Left kidney (tissue), 8 donors: ENCODE measurements at places on chromosomes 4 and X. TPM values are rescaled to one million over a fixed set of nuclear protein-coding genes. Genes with fewer than 3 reads are reported as not detected.

DNA sequence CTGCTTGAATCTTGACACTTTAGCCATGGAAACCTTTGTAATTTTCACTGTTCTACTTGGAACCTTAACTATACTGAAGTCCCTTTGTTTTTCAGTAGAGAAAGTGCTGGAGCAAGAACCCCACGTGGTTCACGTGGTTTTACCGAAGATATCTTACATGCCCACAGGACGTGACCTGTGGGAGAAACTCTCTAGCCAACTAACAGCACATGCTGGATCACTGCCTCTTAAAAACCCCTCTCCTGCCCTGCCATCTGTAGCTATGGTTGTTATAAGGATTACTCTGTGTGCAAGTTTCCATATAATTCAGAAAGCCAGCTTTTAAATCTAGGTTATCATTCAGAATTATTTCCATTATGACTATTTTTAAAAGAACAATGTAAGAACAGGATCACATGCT is 30.2 kb downstream of the SPANXD start:
- no peak for DNase-seq

DNA sequence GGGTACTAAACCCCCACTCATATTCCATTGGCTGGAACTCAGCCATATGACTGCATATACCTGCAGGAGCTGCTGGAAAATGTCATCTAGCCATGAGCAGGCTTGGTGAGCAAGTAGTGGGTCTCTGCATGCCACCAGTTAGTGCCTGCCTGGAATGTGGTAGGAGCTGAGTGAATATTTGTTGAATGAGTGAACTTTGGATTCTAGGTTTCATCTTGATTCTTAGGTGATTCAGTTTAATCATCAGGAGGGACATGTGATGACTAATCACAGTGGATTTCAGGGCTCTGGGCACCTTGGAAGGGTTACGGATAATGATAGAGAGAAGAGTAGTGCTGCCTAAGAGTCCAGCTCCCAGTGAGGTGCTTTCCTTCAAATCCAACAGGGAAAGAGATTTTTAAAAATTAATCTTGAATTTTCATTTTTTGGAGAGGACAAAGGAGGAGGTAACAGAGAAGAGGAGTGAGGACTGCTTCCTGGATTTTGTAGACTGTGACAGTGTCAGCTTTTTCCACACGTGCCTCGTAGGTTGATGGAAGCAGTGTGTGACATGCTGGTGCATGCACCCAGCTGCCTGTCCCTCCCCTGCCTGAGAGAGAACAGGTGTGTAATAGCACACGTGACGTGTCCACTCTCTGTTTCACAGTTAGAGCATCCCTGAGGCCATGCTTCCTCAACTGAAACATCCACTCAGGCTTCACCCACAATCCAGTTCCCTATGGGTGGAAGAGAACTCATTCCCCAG is 30.4 kb downstream of the NHS start:
- DNase-seq: no peak

DNA sequence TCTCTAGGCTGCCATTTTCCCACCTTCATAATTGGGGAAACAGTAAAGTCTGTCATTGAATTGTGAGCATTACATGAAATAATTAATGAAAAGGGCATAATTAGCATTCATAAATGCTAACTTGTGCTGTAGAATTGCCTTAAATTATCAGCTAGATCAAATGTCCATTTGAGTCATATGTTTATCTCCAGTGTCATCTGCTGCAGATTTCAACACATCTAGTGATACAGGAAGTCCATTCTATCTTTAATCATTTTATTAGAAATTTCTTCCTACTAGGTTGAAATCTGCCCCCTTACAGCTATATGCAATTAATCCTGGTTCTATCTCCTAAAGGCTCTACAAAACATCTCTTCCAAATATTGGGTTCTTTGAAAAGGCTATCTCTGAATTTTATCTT is 240.3 kb upstream of the GALNT7 start:
- no peak for DNase-seq

Gene CD40LG
- not detected for polyA plus RNA-seq

DNA sequence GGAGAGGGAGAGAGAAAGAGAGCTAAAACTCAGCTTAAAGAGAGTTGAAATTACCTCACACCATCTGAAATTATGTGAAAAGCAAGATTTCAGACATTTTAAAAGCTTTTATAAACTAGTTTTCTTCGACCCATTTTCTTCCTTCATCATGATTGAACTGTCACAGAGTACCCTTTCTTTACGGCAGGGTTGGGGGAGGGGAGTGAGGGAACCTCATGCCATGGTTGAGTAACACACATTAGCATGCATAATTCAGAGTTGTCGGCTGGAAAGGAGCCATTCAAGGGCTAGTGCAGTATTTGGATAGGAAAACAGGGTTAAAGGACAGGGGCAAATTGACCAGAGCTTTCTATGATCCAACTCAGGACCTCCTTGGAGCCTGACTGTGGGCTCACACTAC is 46.2 kb downstream of the PCDH19 start:
- DNase-seq: peak; percentile 14
